Chondrocyte (in vitro differentiated cells): ENCODE measurements at places on chromosomes 13 and 19. TPM values are rescaled to one million over a fixed set of nuclear protein-coding genes. Genes with fewer than 3 reads are reported as not detected.

GRCh38 chr19:511101-511851 is 4.0 kb downstream of the TPGS1 start:
- DNase-seq: no peak

DNA sequence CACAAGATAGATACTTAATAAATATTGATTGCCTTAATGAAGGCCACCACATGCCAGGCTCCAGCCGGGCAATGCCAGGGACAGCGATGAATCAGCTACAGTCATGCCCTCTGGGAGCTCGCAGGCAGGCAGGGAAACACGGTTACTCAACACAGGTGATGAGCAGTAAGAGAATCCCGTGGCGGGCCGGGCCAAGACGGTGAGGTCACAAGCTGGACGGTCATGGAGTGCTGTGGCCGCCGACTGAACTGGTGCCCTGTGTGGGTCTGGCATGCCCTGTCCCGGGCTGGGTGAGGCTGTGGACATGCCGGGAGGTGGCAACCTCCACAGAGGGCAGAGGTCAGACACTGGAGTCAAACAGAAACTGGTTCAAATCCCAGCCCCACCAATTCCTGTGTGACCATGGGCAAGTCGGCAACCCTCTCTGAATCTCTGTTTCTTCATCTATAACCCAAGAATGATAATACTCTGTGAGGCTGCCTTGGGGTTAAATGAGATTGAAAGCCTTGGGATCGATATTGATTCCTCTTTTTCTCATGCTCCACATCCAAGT is 13.2 kb upstream of the PAK4 start:
- no peak for DNase-seq

DNA sequence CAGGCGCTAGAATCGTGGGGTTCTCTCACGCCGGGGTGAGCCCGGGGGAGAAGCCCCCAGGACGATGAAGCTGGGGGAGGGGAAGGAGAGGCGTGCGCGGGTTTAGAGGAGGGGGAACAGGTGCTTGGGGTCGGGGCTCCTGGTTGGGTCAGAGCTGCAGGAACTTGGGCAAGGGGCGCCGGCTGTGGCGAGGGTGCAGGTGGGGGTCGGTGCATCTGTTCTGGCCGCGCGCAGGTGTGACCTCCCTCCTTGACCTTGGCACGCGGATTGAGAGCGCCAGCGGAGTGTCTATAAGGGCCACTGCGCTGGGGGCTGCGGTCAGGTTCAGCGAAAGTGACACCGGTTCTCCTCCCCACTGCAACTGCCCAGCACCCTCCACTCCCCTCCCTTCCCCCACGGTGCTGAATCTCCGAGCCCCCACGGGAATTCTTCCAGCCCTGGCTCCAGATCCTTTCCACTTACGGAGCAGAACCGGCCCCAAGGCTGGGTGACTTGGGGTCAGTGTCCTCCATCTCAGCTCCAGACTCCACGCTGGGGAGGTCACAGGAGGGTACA is 618 bp downstream of the TMEM38A start:
- peak; percentile 88 for DNase-seq

DNA sequence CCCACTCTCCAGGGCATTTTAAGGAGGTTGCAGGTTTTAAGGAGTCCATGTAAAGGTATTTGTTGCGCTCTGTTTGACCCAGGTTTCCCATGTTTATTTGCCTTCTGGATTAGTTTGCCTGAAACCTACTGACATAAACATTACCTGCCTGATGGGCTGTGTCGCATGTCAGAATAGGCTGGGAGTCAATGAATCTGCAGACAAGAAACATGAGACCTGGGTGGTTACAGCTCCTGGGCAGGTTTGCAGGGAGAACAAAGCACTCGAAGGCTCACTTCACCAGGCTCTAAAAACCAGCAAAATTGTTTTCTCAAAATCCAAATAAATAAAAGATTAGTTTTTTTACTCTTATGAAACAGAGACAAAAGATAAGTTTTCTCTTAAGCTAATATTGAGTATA is 114.4 kb upstream of the SERTM1 start:
- no peak for DNase-seq

GRCh38 chr19:38592940-38593339 is 24.8 kb downstream of the MAP4K1 start:
- no peak for DNase-seq

GRCh38 chr19:4693078-4693350 is 22.9 kb upstream of the MYDGF start:
- no peak for DNase-seq

GRCh38 chr13:99434258-99434788 is 66.9 kb upstream of the TM9SF2 start:
- DNase-seq: no peak

GRCh38 chr13:109870274-109870673 is 83.9 kb upstream of the IRS2 start:
- no peak for DNase-seq

- DNase-seq: peak; percentile 94
Observed at GRCh38 chr19:49637821-49638738, 1.9 kb downstream of the RRAS start.

DNA sequence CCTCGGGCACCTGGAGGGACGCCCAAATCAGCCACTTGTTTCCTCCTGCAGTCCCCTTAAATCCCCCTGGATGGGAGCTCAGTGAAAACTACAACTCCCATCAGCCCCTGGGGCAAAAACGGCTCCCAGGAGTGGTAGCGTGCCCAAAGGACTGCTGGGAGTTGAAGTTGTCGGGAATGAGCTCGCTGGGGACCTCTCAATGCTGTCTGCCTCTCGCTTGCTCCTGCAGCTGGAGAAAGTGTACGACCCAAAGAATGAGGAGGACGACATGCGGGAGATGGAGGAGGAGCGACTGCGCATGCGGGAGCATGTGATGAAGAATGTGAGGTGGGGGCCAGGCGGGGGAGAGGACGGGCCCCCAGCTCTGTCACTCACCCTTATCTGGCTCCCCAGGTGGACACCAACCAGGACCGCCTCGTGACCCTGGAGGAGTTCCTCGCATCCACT is 14.7 kb upstream of the DHDH start:
- DNase-seq: no peak

DNA sequence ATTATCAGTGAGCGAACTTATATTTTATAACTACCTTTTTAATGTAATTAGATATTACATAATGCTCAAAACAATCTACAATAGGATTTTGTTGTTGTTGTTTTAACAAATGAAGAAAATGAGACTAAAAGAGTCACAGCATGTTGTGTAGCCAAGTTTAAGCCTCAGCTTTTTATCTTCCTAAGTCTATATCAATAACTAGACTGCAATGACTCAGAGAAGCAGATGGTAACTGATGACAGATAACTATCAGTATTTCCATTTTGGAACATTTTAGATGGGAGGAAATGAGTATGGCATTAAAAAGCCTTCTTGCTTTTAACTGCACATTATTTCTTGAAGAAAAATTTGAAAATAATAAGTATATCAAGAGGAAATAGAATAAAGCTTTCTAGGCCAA is 825.2 kb downstream of the SLITRK1 start:
- DNase-seq: no peak

DNA sequence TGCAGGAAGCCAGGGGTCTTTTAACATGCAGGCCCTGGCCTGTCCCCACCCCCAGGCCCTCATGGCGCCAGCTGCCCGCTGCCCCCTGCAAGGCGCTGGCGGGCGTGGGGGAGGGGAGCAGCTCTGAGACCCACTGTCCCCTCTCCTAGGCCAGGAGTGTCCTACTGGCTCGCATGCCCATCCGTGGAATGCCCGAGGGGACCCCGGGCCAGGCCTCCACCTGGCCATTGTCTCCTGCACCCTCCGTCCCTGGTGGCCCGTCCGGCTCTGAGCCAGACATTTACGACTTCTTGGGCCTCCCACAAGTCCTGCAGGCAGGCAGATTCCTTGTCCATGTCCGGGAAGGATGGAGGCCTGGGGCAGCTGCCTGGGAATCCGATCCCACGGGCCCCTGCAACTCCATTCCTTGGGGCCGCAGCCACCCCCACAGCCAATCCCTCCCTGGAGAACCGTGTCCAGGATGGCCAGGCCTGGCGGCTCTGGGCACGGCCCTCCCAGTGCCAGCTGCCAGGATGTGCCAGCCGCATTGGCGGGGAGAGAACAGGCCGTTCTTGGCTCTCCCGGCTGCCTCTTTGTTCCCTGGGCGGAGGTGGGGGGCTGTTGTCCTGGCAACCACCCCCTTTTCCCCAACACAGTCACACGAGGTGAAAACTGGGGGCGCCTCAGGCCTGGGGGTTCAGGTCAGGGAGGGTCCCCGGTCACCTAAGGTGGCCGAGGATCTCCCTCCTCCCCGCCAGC is 10.5 kb upstream of the PLIN3 start:
- no peak for DNase-seq

DNA sequence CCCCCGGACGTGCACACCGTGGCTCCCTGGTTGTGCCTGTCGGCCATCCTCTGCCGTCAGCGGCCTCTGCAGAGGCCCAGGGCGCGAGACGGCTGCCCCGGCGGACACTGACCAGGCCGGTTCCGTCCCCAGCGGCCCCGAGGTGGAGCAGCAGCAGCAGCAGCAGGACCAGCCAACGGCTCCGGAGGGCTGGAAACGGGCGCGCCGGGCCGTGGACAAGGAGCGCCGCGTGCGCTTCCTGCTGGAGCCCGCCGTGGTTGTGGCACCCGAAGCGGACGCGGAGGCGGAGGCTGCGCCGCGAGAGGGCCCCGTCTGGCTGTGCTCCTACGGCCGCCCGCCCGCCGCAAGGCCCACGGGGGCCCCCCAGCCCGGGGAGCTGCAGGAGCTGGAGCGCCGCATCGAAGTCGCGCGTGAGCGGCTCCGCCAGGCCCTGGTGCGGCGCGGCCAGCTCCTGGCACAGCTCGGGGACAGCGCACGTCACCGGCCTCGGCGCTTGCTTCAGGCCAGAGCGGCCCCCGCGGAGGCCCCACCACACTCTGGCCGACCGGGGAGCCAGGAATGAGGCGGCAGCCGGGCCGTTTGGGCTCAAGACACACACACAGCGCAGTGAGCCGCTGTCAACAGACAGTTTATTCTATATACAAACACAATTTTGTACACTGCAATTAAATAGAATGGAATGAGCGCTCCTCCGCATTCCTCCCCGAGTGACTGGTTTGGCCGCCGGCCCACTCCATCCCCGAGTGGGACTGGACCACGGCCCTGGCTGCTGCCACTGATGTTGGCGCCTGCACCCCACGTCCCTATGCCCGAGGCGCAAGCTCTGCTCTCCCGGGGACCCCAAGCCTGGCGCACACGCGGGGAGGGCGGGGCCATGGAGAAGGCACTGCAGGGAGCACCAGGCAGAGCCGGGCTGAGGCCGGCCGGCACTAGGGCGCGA is 9.1 kb downstream of the GRIN3B start:
- DNase-seq: no peak

GRCh38 chr19:35292421-35293362 is 731 bp downstream of the MAG start:
- DNase-seq: no peak

DNA sequence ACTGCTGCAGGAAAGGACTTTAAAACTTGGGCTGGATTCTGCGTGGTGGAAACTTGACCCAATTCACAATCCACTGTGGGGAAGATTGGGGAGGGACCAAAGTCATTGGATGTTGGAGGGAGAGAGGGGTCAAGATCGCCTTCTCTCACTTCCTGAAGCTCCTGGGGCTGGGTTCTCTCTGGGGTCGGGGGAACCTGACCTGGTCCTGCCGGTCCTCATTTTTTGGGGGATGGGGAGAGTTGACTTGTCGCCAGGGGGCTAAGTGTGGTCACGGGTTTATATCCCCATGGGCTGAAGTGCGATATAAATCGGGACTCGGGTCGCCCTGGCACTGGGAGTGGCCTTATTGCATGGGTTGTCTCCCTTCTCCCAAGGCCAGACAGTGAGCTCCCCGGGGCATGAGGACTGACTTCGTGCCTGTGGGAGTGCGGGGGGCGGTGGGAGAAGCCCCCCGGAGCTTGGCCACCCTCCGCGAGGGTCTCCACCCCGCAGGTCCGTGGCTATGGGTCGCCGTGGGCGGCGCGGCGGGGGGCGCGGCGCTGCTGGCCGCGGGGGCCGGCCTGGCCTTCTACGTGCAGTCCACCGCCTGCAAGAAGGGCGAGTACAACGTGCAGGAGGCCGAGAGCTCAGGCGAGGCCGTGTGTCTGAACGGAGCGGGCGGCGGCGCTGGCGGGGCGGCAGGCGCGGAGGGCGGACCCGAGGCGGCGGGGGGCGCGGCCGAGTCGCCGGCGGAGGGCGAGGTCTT is 6.3 kb downstream of the ICAM5 start:
- no peak for DNase-seq

The ZNF71 gene
- 9.4 to 10.6 TPM (median 10.0 TPM) in 3 replicates for total RNA-seq

The ATP1A3 gene
- 0.10 to 0.85 TPM (median 0.64 TPM) in 3 replicates for total RNA-seq

The U2AF1L4 gene
- total RNA-seq: 22.9 to 28.8 TPM (median 24.7 TPM) in 3 replicates

The GJB2 gene
- total RNA-seq: not detected in 3 replicates

The EDDM13 gene
- total RNA-seq: not detected in 3 replicates

The CPAMD8 gene
- total RNA-seq: 4.9 to 10.6 TPM (median 6.1 TPM) in 3 replicates

The ATP8A2 gene
- 1.7 to 1.9 TPM (median 1.9 TPM) in 3 replicates for total RNA-seq
